ENCODE measurements at places on chromosomes 1 and 21.

DNA sequence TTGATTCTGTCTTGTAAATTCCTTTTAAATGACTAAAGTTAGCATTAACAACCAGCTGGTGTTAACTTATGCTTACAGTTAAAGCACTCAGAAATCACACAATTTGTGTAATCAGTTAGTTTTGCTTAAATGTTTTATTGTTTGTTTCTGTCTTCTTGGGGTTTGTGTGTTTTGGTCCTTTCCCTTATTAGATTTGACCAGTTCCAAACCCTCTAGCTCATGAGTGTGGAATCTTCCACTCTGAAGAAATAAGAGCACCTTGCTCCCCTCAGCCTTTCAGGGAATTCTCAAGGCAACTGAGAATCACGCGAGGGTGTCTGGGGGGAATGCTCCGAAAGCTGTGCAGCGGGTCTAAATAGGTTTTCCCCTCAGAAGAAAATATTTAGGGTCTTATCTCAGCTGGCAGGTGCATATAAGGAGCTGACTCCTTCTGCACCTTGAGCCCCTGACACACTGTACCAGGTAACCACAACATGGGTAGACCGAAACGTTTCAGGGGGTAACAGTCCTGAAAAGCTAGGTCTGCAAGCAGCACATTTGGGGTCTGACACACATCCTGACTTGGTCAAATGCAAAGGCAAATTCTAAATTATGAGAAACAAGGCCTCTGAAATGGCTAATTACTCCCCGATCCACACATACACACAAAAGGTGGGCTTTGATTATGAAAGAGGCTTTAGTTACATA, 188.1 kb upstream of the ETV3 start:
- DNase-seq = no peak

DNA sequence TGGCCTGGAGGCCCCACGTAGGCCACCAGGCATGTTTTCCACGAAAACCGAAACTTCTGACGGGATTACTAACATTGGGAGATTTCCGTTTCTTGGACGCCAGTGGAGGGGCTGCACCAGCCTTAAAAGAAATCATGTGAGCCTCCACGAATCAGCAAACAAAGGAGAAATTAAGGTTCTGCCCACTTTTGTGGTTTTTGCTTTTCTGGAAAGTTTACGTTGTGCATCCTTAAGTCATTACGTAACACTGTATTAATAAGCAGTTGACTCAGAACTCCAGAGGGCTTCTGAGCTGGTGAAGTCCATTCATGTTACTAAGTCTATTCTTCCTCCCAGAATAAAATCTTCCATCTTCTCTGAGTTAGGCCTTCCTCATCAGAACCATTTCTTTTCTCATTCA, 168.5 kb downstream of the PSMG1 start:
- DNase-seq = peak; percentile 53

GRCh38 chr1:212650228-212650627, 41.7 kb downstream of the ATF3 start:
- no peak for DNase-seq

- no peak for DNase-seq
These were observed 40.2 kb downstream of the CC2D1B start for GRCh38 chr1:52325786-52326185.

DNA sequence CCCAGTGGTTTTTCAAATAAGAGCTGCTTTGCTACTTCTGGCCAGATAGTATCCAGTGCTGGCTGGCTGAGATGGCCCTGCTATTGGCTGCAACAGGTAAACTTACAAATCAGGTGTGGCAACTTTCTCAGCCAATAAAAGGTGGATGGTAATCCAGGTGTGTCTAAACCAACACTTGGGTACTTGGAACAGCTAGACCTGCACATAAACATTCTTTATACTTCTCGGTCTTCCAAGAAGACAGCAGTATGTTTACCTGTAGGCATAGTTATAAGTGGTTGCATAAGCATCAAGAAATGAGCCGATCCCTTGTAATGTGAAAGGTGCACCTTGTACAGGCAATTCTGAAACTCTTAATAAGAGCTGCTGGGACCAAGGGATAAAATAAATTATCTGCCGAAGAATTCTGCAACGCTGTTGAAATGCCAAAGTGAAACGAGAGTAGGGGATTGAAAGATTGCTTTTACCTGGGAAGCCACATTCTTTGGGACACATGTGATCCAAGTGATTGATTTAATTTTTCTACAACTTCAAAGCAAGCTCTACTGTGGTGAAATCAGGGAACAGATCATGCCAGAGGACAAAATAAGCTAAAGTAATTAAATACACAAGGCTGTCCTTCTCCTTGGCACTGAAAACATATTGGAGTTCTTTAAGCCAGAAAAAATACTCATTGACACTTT, at the start of gene CLDN8:
CLDN8 (minus strand) TSS at position 57 of the 683 bp plus-strand sequence. CDS start 172 bp downstream, outside the sequence.
- no peak for DNase-seq

DNA sequence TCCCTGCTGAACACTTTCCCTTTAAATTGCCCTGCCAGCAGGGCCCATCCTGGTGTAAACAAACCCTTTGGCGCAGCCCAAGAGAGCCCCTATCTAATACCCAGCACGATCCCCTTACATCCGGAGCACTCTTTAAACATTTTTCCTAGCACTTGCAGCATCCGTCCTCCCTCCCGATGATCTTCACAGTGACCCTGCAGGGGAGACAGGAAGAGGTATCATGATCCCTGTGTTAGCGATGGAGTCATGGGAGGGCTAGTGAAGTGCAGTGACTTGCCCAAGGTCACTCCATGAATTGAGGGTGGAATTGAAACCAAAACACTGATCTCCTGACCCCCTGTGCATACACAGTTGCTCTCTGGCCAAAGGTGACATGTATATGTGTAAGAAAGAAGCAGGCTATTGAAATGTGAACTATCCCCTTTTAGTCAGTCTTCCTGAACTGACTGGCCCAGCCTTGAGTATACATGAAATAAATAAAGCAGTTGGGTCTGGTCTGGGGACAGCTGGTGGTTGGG, 9.8 kb upstream of the KCNQ4 start:
- DNase-seq = no peak

- no peak for DNase-seq
These were observed 22.4 kb downstream of the DYRK3 start for GRCh38 chr1:206657751-206658150.

DNA sequence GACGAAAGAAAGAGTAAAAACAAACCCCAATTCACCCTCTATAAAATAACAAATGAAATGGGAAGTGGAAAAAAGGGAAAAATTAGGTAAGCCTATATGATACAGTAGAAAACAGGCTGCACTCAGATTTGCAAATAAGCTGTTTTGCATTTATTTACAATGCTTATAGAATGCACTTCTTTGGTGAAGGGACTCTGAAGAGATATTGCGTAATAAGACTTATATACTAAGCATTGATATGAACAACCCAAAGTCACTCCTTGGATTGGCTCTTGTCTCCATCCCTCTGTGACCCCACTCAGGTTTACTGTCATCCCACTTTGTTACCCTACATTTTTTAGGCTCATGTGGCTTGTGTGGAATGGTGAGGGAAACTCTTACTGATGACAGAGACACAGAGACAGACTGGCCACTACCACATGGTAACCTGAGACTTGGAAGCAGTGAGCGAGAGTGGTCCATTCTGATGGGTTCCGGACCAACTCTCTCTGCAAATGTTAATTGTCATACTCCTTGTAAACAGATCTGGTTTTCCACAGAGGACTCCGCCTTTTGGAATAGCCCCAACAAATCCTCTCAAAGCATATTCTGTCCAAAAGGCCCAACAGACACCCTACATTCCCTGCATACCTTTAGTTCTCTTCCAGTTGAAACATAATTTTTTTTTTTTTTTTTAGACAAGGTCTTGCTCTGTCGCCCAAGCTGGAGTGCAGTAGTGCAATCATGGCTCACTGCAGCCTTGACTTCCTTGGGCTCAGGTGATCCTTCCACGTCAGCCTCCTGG, 11.0 kb downstream of the GSTM5 start:
- no peak for DNase-seq

DNA sequence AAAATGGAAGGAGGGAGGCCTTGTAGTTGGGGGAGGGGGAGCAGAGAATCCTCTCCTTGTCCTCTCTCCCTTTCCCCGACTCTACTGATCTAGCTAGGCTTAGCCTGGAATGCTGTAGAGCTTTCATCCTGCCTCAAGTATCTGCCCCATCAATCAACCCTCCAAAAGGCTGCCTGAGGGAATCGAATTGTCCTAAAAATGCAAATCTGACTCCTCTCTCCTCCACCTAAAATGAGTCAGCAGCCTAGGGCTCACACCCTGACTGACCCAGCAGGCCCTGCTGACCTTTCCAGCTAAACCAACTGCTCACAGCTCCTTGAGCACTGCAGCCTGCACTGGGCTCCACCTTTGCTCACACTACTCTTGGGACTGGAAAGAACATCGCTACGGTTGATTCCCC, 2.8 kb downstream of the HPDL start:
- no peak for DNase-seq

DNA sequence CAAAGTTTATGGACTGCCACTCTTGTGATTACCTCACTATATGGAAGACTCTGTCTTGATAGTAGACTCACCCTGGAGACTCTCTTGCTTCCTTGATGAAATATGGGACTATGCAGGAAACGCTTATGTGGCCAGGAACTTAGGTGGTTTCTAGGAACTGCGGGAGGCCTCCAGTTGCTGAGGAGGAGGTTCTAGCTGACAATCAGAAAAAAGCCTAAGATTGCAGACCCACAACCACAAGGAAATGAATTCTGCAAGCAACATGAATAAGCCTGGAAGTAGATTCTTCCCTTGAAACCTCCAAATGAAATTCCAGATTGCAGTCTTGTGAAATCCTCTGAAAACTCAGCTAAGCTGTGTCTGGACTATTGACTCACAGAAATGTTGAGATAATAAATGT, 88.9 kb upstream of the COL11A1 start:
- no peak for DNase-seq

DNA sequence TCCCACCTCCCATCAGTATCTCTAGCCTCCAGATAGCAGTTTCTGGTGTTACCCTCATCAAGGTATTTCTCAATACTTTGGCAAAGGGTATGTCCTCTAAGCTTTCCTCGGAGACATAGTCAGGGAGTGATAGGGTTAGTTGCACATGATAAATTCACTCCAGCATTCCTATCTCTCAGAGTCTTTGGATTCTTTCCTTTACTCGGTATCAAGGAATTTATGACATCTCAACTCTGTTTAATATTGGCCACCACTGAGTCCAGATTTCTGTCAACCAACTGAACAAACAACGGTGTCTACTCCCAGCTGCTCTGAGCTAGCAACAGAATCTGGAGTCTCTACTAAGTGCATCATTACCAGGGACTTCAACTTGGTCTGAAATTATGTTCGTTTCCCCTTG, 233.4 kb downstream of the TM2D1 start:
- DNase-seq = no peak

GRCh38 chr1:98914547-98914946, 90.1 kb downstream of the PLPPR5 start:
- no peak for DNase-seq

DNA sequence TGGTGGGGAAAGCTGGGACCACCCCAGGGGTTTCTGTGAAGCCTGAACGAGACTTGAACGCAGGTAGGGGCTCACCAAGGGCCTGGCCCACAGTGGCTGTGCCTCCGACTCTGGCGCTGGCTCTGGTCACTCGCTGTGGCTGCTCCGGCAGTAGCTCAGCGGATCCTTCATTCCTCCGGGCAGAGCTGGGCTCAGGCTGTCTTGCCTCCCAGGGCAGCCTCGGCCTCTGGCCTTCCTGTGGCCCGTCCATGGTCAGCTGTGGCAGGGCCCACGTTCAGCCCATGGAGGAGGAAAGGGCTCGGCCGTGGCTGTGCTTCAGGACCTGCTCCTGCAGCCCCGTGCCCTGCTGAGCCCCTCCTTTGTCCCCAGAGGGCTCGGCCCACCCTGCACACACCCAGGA, 162.9 kb upstream of the C1orf174 start:
- DNase-seq = no peak

GRCh38 chr1:105874621-105875020, 1181.9 kb upstream of the PRMT6 start:
- DNase-seq = no peak

GRCh38 chr1:21042929-21043605, 133.6 kb downstream of the EIF4G3 start:
- no peak for DNase-seq

DNA sequence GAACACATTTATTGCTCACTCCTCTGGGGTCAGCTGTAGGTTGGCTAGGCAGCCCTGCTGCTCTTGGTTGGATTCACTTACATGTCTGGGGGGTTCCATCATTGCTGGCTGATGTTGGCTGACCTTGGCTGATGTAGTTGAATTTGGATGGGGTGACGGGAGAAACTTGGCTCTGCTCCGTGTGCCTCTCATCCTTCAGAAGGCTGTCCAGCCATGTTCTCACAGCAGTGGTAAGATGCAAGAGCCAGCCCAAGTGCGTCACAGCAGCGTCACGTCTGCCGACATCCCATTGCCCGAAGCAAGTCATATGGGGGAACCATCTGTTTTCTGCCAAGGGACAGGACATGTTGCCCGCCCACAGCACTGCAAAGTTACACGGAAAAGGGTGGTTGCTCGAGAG, 613.5 kb downstream of the MATN1 start:
- no peak for DNase-seq

Measured in T1000 (cell line).